IgD-negative memory B cell (primary cell): ENCODE measurements at places on chromosomes 1 and 21. TPM values are rescaled to one million over a fixed set of nuclear protein-coding genes. Genes with fewer than 3 reads are reported as not detected.

LCE1C gene
- not detected for polyA plus RNA-seq

AMPD1 gene
- polyA plus RNA-seq = 0.21 TPM

SLC6A9 gene
- 0.19 TPM for polyA plus RNA-seq

RAB3B gene
- polyA plus RNA-seq = not detected
